ENCODE measurements at places on chromosomes 2 and 18.

DNA sequence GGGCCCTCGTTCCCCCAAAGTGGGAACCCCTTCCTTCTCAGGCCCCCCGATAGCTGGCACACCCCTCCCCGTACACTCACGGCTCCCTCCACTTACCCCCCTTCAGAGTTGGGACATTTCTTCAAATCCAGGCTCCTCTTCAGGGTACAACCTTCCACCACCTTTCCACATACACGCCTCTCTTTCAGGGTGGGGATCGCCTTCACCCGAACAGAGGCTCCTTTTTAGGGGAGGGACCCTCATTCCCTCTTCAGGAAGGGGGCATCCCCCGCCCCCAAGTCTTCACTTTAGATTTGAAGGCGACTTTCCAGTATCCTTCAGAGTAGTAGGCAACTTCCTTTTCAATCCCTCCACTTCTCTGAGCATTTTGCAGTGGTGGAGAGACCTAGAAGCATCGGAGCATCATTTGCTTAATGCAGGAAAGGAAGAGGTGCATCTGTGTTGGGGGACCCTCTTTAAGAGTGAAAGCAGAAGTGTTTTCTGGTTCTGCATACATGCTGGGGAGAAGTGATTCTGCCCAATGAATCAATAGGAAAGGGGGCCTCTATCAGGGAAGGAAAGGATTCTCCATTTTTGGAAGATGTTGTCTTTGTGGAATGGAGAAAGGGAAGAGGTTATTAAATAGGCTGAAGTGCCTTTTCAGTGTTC lies 845 bp downstream of the EML4 start:
- DNase-seq: peak; percentile 75

DNA sequence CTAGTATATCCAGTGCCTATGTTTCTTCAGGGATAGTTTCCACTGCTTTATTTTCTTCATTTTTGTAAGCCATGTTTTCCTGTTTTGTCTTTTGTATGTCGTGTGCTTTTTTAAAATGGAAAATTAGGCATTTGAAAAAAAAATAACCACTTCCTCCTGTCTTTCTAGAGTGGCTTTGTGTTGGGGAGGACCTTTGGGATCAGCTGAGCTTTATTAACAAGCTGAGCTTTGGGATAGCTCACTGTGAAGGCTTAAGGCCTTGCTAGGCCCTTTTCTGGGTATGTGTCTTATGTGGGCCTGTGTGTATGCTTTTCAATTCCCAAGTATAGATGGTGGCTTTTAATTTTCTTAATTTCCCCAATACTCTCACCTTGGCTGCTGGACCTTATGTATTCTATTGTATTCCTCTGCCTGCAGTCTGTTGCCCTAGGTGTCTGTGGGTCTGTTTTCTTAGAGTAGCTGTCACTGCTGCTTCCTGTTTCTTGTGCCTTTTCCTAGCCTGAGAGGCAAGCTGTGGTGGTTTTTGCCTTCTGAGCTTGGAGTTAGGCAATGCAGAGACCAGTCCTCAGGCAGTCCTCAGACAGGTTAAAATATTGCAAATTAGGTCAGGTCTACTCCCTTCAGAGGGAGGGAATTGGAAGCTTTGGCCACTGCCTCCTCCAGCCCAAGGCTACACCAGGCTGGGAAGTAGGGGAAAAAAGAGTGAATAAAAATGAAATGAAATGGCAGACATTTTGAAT lies 134.7 kb downstream of the LDLRAD4 start:
- DNase-seq: no peak

- DNase-seq: no peak
These were observed 35.7 kb downstream of the THUMPD2 start for GRCh38 chr2:39743269-39743776.

DNA sequence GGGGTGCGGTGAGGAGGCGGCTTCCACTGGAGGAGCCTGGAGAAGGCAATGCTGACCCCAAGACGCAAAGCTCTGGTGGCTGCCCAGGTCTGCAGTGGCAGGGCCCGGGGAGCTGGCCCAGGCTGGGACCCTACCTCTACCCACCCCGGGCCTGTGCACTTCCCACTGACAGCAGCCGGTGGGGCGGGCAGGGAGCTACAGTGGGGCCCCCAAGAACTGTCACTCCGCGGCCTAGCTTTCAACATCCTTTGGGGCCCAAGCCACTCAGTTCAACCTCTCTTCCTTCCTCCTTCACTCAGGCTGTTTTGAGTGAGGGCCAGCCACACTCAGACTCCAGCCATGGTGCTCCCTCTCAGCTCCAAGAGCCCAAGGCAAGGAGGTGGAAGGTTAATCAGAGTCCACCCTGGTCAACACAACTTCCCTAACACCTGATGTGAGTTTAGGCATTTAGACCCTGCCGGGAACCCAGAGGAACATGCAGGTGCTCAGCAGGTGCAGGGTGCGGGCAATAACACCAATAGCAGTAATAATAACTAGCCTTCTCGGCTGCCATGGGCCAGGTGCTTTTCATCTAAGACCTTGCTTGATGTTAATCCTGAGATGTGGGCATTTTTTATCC lies 93.6 kb downstream of the ZFP36L2 start:
- DNase-seq: peak; percentile 50

DNA sequence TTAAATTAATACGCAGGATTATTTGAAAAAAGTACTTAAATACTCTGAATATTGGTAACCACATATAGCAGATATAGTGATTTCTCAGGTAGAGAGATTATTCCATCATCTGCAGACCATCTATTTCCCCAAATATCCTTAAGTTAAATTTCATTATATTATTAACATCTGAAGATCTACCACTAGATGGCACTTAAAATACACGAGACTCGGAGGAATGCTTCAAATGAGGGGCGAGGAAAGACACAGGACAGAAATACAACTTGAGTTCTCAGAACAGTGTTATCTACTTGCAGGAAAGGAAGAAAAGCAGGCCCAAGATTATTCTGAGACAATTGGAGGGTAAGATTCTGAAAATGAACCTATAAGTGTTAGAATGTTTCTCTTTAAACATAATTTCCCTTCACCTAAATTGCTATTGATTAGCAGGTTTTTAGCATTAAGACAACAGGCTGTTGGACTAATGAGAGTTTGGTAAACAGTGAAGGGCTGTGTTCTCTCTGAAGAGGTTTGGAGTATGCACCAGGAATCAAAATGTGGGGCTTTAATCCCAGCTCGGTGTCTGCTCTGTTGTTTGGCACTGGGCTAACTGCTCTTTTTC lies 76.9 kb upstream of the GCFC2 start:
- no peak for DNase-seq

- DNase-seq: no peak
These were observed 20.4 kb downstream of the TSHZ1 start for GRCh38 chr18:75231053-75231406.

- DNase-seq: no peak
These were observed 52.5 kb upstream of the NABP1 start for GRCh38 chr2:191625446-191625845.

GRCh38 chr2:66446941-66447340 lies 12.0 kb downstream of the MEIS1 start:
- no peak for DNase-seq

DNA sequence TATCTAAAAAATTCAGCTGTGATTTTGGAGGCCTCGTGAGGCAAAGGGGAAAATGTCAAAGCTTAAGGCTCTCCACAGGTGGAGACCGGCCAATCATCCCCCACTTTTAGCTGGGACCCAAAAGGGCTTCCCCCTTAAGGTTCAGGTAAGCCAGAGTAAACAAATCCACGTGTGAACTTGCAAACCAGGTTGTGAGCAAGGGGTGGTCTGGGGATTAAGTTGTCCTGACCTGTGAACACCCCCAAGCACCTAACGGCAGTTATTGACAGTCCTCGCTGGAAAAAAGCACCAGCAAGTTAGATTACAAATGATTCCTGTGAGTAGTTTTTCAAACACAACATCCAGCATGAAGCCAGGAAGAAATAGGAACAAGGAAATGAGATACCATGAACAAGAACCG lies 42.9 kb downstream of the MYO7B start:
- DNase-seq: no peak

- DNase-seq: peak; percentile 18
These were observed 325.4 kb upstream of the FIGN start for GRCh38 chr2:164061129-164061746.

DNA sequence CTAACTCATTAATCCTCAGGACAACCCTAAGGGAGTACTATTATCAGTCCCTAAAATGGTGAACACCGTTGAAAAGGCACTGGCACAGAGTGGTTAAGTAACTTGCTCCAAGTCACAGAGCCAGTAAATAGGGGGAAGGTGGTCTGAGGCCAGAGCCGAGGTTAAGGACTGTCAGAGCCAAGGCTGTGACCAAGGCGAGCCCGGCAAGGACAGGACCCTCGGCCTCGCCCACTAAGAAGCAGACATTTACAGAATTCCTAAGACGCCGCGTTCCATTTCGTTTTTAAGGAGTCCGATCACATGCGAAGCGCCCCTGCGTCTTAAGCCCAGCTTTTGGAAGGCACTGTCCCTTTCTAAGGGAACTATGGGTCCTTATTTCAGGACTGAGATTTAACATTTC lies 1.1 kb downstream of the PDIA6 start:
- no peak for DNase-seq

DNA sequence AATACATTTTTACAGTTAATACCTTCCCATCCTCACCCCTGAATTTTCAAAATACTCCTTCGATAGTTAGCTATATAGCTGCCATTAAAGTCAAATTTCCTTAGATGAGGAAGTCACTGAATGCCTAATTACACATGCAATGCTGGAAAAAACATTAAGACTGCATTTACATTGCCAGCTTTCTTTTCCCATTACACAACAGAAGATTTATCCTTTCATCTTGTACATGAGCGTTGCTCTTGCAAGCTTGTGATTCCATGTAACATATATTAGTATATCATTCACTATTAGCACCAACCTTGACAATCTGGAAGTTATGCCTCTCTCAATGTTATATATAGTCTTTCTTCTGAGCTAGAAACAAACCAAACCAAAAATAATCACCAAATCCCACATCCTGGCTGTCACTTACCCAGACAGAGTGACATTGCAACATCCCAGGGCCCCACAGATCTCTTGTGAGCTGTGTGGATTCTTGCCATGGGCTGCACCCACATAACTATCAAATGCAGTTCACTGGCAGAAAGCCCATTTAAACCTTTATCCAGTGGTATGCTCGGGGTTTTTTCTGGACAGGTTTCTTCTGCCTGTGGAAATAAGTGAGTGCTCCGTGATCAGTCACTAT lies 79.2 kb upstream of the PAPOLG start:
- no peak for DNase-seq

DNA sequence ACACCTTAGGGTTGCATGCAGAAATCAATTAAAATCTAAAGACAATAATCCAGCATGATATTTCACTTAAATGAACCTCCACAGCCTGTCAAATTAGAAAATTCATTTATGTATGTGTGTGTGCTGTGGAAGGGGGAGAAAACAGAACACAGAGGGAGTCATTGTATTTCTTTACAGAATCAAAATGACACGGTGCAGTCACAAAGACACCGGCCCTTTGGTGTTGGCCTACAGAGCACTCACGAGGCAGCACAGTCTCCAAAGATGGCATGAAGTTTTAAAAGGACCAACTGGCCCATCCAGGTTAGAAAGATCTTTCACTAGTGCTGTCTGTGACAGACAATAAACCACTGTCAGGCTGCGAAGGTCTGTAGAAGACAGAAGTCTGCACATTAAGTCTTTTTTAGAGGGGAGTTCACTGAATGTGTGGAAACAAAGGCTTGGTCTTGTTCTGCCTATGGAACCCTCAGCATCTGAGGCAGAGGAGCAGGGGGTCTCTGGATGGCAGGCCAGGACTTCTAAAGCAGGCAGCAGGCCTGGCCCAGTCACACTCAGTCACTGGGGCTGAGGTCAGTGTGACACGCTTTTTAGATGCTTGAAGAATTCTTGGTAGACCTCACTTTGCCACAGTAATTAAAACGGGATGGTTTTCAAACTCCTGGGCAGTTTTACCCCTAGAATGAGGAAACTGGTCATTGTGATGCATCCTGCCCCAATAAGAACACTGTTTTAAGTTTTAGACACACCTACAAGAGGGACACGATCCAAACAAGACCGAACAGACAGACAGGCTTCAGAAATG lies 184.9 kb downstream of the AFF3 start:
- DNase-seq: no peak

DNA sequence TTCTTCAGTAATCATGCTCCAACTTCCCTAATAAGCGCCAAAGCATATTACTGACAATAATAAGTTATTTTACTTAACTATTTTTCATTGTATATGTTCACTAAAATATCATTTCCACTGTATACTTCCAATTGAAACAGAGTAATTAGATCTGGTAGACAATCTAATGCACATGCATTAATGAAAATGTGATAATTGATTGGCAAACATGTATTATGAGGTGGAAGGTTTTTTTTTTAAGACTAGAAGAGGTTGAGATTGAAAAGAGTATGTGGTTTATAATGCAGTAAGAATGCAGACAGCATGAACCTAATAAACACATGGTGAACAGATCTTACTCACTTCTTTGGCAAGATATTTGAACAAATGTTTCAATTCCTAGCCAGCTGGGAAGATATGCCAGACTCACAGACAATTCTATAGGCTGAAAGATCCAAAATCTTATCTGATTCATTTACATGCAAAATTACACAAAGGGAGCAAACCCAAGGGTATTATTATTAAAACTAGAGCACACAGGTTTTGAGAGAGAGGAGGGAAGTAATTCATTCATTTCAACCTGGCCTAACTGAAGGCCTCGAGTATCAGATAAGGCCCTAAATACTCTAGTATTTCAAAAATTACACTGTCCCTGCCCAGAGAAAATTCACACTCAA lies 2.8 kb downstream of the NCKAP1 start:
- no peak for DNase-seq

- DNase-seq: peak; percentile 13
These were observed 63.6 kb upstream of the ACSL3 start for GRCh38 chr2:222797261-222797660.

DNA sequence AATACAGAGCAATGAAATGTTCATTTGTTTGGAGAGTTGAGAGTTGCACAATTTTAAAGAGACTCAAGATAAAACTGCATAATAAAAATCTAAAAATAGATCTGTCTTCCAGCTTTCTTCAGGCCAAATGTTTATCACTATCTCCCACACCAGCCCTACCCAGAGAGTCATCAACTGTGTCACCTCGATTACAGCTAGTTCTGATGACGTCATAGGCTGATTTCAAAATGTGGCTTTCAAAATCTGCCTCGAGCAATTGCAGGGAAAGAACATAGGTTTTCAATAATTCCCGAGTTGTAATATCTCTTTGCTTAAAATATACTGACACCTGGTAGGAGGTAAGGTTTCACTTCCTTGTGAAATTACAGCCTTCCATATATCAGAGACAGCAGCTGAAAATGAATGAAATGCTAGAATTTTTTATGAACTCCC lies 677.6 kb upstream of the ID2 start:
- no peak for DNase-seq

GRCh38 chr18:51110073-51110797 lies 80.2 kb downstream of the SMAD4 start:
- DNase-seq: peak; percentile 68

DNA sequence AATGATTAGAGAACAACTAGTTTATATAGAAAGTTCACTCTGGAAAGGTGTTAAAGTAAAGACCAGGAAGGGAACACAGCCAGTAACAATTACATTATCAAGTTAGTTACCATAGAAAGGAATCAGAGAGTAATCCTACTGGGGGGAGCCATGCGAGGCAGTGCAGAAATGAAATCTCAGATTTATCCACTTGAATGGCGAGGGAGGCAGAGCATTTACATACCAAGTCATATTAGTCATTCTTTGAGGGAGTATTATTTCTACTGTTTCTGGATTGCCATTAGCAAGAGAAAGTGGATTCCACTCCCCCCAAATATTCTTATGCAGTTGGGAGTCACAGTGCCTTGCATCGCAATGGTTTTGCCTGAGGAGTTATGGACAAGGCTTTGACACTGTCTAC lies 472.7 kb upstream of the TRIB2 start:
- no peak for DNase-seq

- no peak for DNase-seq
These were observed 2.1 kb downstream of the PROM2 start for GRCh38 chr2:95276244-95276887.

GRCh38 chr2:188898261-188898660 lies 75.9 kb upstream of the COL3A1 start:
- DNase-seq: no peak

All from B cell (primary cell).